Hippocampal formation (tissue), 2 donors: ENCODE measurements at places on chromosomes 1 and 21.

- DNase-seq, result no peak
Observed at GRCh38 chr1:176826265-176826664, 338.2 kb downstream of the ASTN1 start.

GRCh38 chr1:229884765-229885164 is 182.3 kb upstream of the GALNT2 start:
- DNase-seq, result no peak

DNA sequence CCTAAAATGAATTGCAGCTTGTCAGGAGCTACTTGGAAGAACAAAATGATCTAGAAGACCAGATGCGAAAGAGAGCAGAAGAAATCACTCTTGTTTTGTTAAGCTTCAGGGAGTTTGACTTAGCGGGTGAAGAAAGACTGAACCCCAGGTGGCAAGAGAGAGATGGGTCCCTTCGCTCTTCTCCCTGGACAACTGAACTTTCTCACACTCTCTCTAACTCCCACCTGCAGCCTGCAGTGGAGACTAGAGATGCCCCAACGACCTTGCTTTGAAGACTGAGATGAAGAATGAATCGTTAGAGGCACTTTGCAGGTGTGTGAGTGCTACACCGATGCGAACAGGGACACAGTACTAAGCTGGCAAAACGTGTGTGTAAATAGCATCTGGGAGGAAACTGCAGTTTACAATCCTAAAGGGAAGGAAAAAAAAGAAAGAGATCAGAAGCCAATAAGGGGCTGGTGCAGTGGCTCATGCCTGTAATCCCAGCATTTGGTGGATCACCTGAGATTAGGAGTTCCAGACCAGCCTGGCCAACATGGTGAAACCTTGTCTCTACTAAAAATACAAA is 64.5 kb upstream of the LYST start:
- no peak for DNase-seq

DNA sequence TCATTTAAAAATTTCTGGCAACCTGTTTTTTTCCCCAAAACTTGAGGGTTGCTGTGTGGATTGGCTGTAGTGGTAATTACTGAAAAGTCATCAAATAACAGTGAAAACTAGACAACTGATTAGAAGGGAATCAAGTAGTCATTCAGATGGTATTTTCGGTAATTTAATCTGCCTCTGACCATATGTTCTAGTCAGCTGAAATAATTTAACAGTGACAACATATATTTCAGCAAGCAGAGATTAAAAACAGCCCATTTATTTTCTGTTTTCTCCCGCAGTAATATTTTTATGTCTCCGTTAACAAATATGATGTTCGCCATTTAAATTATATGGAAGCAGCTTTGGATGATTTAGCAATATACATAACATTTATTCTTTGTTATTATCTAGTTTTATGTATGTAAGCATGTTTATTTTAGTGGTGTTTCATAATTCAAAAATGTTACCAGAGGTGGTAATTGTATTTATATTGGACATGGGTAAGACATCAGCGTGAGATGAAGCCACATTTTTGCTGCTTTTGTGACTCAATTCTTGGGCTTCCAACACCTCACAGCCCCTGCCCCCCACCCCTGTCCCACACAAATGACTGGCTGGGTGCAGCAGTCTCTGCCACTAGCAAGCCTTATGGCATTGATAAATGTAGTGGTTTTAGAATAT is 104.4 kb downstream of the GALNT2 start:
- no peak for DNase-seq

DNA sequence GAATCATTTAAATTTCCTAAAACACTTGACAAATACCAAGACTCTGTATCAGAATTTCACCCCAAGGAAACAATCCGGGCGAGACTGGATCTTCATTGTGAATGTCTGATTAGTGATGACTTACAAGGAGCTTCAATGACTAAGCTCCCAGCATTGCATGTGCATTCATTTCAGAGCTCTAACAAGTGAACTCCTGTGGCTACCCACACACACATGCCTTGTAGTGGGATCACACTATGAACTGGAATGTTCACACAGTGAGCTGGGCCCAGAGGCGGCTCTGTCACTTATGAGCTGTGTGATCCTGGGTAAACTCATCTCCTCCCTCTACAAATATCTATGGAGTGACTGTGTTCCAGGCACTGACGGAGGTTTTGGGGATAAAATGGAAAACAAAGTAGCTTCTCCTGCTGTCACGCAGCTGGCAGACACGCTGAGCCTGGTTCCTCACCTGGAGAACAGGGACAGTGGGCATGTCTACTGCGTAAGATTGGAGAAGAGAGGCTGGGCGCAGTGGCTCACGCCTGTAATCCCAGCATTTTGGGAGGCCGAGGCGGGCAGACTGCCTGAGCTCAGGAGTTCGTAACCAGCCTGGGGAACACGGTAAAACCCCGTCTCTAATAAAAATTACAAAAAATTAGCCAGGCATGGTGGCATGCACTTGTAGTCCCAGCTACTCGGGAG is 56.9 kb downstream of the CLSTN1 start:
- DNase-seq, result no peak
